Activated naive CD8-positive, alpha-beta T cell treated with anti-CD3 and anti-CD28 coated beads for 36 hours (primary cell): ENCODE measurements at places on chromosomes 7 and 10.
A peak's percentile ranks its signal among the peaks of the same experiment; 100 is the strongest.

- no peak for DNase-seq
Observed at GRCh38 chr7:26449175-26450165, 157.8 kb downstream of the SNX10 start.

GRCh38 chr10:76192694-76193320 is 761.4 kb downstream of the LRMDA start:
- no peak for DNase-seq

DNA sequence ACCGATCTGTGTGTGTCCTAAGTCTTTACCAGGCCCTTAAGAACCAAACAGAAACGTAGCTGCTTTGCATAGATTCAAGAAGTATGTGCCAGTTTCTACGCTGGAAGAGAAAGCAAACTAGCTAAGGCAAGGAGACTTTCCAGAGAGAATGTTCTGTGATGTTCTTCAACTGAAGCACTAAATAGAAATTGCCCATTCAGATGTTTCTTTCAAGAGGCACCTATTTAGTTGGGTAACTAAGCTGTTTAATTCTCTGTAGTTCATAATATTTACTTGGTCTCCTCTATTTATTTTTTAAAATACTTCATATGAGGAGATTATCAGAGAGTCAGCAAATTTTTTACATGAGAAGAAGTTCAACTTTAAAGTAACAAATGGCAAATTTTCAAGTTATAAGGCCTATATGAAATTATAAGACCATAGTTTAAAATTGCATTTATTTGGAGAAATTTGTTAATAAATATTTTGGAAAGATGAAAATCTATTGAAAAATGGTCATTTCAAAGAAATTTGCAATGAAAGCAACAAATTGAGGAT is 279.0 kb downstream of the NEBL start:
- DNase-seq, result no peak

DNA sequence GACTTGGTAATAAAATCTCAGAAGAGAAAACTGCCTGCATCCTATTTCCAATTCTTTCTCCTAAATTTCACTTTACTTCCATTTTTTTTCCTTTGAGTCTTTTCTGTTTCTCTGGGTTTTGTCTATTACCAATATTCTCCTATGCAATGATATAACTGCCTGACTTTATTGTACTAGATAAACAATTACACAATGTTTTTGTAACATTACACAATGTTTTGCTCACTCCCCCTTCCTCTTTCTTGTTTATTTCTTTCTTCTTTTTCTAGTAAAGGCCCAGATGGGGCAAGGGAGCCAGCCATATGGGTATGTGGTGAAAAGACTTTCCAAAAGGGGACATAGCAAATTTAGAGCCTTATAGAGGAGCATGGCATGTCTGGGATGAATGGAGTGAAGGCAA is 278.7 kb upstream of the PHYHIPL start:
- no peak for DNase-seq

DNA sequence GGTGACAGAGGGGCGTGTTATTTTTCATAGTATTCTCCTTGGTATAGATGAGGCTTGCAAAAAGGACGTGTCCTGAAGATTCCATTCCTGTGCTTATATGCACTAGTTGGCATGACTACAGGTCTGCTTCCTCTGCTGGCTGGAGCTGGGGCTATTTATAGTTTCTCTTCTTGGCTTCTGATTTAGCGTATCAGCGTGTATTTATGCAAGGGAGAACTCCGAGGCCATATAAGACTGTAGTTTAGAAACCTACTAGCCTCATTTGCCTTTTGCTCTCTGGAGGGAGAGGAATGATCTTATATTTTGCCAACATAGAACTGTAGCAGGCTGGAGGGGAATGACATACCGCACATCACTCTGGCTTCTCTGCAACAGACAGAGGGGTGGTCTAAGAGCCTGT is 39.7 kb downstream of the CACNB2 start:
- DNase-seq, result no peak

DNA sequence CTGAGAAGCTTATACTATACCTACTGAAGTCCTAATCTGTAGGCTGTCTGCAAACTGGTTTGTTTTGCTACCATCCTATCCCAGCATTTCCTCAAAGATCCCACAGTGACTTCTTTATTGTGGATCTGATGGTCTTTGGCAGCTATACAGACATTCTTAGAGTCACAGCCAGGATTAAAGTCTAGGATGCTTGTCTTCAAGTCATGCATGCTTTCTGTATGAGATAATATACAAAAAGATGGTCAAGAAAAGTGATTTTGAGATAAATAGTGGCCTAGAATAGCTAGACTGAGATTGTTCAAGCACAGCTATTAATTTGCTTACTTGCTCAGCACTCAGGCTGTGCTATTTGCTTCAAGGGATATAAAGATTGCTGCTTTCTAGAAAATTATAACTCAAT is 454.4 kb downstream of the AUTS2 start:
- no peak for DNase-seq

DNA sequence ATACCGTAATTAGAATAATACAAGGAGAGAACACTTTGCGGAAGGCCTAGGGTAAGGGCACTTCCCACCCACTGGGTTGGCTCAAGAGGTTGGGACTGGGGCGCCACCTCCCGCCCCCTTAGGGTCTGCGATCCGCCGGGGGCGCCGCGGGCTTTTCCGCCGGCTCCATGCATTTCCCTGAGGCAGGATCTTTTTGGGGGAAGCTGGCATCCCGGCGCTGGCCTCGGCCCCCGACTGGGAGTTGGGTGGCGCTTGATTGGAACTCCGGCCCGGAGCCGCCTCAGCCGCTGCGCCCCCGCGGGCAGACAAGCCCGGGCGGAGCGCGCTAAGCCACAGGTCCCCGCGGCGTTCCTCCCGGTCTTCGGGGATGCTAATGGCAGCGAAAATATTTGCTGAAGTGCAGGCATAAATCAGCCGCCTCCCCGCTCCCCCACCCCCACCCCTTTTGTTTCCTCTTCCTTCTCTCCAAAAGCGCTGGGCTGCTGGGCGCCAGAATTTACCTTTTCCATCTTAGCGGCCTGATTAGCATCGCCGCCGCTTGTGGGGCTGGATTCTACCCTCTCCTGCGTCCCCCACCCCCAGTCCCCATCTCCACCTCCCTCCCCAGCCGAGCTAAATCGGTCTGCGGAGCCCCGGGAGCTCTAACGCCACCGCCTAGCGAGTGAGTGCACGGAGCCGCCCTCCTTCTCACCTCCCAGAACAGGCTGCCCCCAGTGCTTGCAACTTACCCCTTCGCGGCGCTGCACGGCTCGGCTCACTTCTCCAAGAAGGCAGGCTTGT is 5.1 kb downstream of the UNC5B start:
- DNase-seq, result no peak

GRCh38 chr10:68099736-68100135 is 9.6 kb upstream of the MYPN start:
- no peak for DNase-seq

GRCh38 chr7:119826547-119826946 is 446.4 kb upstream of the KCND2 start:
- no peak for DNase-seq

DNA sequence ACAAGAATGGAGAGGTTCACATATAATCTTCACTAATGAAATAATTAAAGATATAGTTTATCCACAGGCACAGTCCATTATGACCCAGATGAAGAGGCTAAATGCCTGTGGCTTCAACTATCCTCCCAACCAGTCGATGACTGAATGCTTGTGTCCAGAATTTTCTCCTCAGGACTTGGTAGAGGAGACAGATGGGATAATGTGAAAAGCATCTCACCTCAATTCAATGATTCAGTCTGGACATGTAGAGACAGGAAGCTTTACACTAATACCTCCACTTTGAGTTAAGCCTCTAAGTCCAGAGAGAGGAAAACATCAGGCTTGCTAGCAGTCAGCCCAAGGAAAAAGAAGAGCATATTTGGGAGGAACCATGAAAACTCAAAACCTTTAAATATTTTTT is 59.1 kb upstream of the COL1A2 start:
- no peak for DNase-seq

- no peak for DNase-seq
Observed at GRCh38 chr10:4883079-4883739, 57.2 kb downstream of the AKR1E2 start.

DNA sequence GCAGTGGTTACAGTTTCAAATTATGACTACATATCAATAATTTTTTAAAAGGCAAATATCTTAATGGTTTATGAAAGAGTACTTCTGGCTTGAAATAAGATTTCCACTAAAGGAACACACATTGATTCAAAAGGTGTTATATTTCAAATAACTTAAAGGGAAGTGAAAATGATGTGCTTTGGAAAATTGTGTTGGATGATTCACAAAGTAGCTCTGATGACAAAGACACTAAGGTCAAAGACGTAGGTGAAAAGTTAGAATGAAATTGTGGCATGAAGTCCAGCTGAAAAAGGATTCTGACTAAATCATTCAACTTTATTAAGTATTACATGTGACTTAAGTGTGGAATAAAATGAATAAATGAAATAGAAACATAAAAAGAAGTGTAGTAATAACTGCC is 20.8 kb upstream of the OR2A5 start:
- no peak for DNase-seq

GRCh38 chr7:81882086-81882485 is 112.2 kb upstream of the HGF start:
- DNase-seq, result no peak

DNA sequence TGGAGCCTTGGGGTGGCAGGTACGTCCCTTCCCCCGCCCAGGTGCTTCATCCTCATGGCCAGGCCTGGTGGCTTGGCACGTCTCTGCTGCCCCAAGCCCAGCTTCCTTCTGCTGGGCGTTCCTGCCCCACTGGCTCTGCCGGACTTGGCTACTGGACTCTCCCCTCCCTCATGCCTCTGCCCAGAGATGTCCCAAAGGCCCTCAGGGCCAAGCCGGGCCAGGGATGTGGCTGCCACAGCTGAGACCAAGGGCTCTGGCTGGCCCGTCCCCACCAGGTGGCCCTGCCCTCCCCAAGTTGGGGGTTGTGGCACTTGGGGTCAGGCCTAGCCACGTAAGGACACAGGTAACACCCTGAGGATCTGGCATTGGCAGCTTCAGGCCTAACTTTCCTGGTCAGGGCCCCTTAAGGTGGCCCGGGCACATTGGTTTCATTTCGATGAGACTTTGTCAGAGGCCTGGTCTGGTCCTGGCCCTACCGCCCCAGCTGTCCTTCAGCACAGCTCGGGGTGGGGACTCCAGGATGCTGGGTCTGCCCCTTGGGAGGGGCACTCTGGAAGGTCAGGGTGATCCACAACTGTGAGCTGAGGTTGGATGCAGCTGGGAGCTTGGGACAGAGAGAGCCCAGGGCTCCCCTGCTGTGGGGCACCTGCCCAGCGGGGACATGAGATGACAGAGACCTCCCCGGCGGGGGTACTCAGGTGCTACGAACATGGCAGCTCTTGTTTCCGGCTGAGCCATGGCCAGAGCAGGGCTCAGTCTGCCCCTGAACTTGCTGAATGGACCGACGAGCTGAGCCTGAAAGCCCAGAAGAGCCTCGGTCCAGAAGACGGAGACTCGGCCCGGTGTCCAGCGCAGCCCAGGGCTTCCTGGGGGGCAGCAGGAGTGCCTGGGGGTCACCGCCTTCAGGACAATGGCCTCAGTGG is 2.9 kb downstream of the BHLHA15 start:
- DNase-seq, result no peak

GRCh38 chr10:129404091-129404490 is 63.0 kb upstream of the MGMT start:
- DNase-seq, result no peak

DNA sequence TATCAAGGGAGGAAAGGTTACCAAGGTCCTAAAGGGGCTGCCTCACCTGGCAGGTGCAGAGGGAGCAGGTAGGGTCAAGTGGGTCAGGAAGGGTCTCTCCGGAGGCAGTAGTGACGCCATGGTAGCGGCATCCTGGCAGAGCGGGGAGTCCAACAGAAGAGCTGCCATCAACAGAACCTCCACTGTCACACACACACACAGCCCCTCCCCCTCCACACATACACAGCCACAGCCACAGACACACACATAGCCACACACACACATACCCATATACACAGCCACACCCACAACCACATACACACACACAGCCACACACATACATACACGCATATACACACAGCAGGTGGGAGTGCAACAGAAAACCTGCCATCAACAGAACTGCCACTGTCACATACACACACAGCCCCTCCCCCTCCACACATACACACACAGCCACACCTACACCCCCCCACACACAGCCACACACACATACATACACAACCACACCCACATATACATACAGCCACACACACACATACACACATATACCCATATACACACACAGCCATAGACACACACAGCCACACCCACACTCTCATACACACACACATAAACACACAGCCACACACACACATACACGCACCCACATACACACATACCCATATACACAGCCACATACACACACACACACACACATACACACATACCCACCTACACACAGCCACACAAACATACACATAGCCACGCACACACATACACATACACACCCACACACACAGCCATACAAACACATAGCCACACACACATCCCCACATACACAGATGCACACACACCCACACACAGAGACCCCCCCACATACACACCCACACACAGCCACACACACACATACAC is 23.1 kb downstream of the KCP start:
- no peak for DNase-seq

DNA sequence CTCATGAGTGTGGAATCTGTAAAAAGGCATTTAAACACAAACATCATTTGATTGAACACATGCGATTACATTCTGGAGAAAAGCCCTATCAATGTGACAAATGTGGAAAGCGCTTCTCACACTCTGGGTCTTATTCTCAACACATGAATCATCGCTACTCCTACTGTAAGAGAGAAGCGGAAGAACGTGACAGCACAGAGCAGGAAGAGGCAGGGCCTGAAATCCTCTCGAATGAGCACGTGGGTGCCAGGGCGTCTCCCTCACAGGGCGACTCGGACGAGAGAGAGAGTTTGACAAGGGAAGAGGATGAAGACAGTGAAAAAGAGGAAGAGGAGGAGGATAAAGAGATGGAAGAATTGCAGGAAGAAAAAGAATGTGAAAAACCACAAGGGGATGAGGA is 207.7 kb downstream of the ZEB1 start:
- no peak for DNase-seq

GRCh38 chr7:118214051-118214832 is 10.3 kb upstream of the ANKRD7 start:
- DNase-seq, result peak; percentile 88

- no peak for DNase-seq
Observed at GRCh38 chr7:110881721-110882120, 209.2 kb upstream of the LRRN3 start.

GRCh38 chr7:139106959-139107358 is 2.6 kb downstream of the ZC3HAV1 start:
- no peak for DNase-seq

DNA sequence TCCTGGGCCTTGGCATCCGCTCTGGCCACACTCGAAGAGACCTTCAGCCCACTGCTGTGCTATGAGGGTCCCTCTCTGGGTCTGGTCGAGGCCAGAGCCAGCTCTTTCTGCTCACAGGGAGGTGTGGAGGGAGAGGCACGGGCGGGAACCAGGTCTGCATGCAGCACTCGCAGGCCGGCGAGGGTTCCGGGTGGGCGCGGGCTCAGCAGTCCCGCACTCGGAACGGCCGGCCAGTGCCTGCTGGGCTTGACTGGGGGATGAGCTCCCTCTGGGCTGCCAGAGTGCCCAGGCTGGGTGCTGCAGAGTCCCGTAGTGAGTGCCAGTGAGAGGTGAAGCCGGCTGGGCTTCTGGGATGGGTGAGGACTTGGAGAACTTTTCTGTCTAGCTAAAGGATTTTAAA is 882.7 kb downstream of the XPNPEP1 start:
- DNase-seq, result no peak

GRCh38 chr10:125095776-125096175 is 64.6 kb downstream of the CTBP2 start:
- no peak for DNase-seq
